ENCODE measurements at places on chromosomes 3 and 15.

- DNase-seq: no peak
Observed at GRCh38 chr3:44596621-44597020, 11.9 kb downstream of the ZNF660 start.

DNA sequence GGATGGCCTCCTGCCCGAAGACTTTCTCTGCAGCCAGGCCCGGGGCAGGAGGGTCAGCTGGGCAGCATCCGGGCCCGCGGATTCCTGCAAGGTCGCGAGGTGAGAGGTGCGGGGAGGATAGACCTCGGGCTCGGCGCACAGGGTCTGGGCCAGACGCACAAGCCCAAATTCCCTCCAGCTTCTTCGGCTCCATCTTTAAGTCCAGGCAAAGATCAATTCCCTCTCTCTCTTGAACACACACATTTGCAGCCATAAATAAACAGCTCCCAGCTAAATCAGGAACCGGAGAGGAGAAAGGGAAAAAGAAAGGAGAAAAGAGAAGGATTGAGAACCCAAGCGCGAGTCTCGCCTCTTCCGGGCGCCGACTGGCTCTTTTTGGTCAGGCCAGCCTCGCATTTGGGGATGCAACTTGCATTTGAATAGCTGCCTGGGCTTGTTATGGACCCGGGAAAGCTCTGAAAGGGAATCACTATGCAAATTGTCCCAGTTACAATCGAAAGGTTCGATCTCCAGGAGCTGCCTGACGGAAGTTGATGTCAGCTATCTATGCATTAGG is 14.5 kb upstream of the ONECUT1 start:
- DNase-seq: no peak

GRCh38 chr3:30302027-30302426 is 304.4 kb upstream of the TGFBR2 start:
- no peak for DNase-seq

DNA sequence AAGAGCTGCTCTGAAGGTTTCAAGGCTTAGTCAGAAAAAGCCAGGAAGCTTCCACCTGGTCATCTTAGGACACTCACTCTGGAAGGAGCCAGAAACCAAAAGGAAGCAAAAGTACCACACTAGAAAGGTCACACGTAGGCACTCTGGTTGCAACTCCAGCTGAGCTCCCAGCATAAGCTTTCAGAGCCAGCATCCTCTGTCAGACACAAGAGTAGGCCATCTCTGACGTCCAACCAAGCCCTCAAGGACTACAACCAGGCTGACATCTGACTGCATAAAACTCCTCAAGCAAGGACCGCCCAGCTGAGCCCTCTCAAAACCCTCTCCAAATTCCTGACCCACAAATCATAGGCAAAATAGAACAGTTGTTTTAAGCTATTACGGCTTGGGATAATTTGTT is 12.8 kb downstream of the SH3BP5 start:
- DNase-seq: no peak

DNA sequence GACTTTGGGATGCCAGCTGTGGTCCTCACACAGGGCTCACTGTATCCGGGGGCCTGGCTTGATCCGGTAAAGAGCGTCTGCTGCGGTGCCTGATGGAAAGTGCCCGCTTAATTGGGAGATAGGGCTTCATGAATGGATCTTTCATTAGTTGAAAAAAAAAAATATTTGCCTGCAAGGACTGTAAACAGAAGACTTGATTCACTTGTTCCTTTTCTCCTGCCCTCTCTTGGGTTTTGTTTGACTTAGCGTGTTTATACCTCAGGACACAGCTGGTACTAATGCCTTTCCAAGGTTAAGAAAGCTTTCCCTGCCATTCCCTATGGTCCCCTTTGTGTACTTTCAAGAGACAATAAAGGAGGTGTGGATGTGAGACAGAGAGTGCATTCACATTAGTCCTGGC is 493.3 kb downstream of the LPP start:
- DNase-seq: no peak

DNA sequence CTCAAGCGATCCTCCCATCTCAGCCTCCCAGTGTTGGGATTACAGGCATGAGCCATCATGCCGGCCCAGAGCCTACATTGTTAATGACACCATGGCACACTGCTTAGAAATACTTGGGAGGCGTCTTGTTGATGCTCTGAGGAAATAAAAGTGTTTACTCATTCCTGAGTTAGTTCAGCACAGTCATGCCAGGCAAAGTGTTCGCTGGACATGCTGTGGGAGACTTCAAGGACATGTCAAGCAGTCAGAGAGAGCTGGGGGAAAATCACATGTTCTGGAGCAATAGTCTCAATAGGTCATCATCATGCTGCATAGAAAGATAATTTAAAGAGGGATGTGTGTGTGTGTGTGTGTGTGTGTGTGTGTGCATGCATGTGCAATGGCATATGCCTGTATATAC is 37.5 kb downstream of the TTC23 start:
- DNase-seq: no peak

GRCh38 chr3:45224824-45225464 is 1.1 kb downstream of the TMEM158 start:
- peak; percentile 39 for DNase-seq

- no peak for DNase-seq
Observed at GRCh38 chr3:160437083-160437455, 12.5 kb downstream of the TRIM59 start.

- DNase-seq: no peak
Observed at GRCh38 chr3:32813180-32813579, 4.6 kb upstream of the TRIM71 start.

DNA sequence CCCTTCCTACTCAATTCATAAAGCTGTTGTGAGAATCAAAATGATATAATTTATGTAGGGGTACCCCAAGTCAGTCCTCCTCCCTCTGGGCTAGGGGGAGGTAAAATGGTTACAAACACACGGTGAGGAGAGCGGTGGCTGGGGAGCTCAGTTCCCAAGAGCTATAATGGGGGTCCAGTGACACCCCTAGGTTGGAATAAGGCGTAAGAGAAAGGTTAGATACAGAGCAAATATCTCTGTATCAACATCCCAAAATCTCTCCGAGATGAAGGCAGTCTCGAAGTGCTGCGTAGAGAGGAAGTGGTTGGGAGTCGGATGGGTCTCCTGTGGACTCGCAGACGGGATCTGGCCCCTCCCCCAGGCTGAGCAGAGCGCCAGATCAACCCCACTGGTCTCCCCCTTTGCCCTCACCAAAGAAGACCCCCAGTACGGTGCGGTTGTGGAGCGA is 1.8 kb downstream of the DUOX2 start:
- DNase-seq: peak; percentile 13

- DNase-seq: no peak
Observed at GRCh38 chr15:31079519-31079918, 22.0 kb downstream of the TRPM1 start.

- no peak for DNase-seq
Observed at GRCh38 chr15:97708252-97708651, 252.3 kb upstream of the ARRDC4 start.

DNA sequence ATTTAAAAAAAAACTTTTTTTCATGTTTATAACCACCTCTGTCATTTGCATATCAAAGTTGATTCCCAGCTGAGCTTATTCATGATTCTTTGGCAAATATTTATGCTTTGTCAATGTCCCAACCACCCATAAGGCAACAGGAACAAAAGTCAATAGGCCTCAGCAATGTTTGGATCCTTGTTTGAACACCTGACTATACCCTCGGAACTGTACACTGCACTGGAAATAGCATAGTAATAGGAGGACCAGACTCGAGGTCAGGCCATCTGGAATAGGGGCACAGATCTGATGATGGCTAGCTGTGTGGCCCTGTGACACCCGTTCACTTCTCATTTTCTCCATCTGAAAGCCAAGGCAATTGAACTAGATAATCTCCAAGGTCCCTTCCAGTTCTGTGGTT is 301.7 kb upstream of the ATP11B start:
- DNase-seq: no peak

DNA sequence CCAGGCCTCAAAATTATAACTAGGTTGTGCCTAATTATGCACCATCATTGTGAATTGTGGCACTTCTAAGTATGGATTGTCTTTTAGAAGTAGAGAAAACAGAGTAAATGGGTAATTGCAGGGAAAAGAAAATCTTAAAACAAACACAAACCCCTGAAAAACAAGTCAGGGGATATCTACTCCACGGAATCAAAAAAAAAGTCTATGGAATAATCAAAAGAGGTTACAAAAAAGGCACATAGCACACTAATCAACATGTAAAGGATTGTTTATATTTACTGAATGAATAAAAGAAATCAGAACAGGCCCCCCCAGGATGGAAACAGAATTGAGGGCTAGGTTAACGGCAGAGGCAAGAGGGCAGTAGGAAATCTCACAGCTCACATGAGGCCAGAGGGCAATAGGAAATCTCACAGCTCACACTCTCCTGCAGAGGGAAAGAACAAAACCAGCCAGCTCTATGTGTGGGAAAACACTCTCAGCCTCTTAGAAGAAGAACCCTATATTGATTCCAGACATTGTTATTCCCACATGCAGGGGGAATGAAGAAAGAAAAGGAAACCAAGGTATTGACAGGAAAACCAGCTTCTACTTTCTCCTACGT is 72.7 kb upstream of the FNDC3B start:
- DNase-seq: no peak

- no peak for DNase-seq
Observed at GRCh38 chr15:74278207-74278606, 42.1 kb downstream of the CCDC33 start.

GRCh38 chr3:114005481-114005880 is 50.8 kb downstream of the CCDC191 start:
- DNase-seq: no peak

GRCh38 chr3:39960515-39961191 is 151.2 kb downstream of the MYRIP start:
- no peak for DNase-seq

- DNase-seq: no peak
Observed at GRCh38 chr3:105606016-105606415, 239.3 kb downstream of the ALCAM start.

GRCh38 chr3:187798126-187798525 is 52.9 kb upstream of the BCL6 start:
- no peak for DNase-seq

DNA sequence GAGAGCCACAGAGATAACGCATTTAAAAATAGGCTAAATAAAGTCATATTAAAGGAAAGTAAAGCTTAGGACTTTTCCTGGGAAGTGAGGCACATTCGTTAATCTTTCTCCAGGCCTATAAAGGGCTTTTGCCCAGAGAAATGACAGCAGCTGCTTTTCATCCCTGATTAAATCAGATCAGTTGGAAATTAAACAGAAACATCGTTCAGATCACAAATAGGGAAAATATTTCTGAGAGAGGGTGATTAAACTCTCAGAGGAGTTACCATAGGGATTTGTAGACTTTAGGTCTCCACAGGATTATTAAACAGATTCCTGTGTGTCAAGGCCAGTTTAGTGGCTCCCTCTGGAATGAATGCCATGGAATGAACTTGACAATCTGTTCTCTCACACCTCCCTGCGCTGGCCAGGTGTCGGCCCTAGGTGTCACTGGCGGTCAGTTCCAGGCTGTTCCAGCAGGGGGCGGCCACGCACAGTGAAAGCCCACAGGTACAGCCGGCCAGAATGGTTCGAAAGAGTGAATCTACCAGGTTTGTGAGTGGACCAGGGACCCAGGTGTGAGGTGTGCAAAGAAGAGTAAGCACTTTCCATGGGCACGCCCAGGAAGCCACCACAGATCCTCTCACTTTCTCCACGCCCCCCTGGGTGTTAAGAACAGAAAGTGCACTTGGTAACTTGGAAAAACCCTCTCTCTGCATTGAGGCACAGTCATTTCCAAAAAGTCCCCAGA is 253.0 kb upstream of the RASGRP1 start:
- DNase-seq: peak; percentile 88

DNA sequence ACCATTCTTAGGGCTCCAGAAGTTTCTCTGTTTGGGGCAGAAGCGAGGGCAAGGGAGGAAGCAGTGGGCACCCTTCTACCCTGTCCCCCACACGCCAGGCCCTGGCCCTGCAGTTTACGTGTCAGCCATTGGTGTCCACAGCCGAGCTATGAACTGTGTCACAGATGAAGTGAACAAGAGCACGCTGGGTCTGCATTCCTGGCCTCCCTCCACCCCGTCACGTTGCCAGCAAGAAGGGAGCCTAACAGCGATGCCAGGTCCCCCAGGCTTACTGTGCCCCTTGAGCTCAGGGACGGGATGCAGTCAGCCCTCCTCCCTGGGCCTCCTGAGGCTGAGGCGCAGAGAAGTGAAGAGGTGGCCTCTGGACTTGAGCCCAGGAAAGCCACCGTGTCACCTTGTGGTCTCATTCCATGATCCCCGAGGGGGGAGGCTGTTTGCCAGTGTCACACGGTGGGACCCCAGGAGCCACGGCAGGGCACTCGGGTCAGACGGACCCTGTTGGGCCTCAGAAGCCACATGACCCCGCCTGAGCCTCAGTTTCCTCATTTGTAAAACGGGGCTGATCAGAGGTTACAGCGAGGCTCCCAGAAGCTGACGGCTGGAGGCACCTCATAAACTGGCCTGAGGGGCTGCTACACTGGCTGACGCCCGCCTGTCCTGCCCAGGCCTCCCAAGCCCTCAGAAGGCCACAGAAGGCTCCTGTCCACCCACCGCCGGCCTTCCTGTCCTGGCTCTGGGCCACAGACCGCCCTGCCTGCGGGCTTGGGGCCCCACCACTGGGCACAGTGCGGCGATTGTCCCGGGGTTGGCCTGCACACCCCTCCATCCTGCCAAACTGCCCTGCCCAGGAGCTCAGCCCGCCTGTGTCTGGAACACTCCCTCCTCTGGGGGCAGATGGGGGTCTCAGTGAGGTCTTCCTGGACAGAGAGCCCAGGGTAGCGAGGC is 18.6 kb downstream of the IQSEC1 start:
- no peak for DNase-seq

- DNase-seq: no peak
Observed at GRCh38 chr3:172627057-172627809, 83.6 kb downstream of the NCEH1 start.

GRCh38 chr15:39327005-39327730 is 253.7 kb upstream of the THBS1 start:
- DNase-seq: no peak

GRCh38 chr3:52704611-52705437 is 767 bp downstream of the GLT8D1 start:
- DNase-seq: peak; percentile 23

GRCh38 chr3:61729038-61729634 is 167.8 kb downstream of the PTPRG start:
- DNase-seq: no peak

DNA sequence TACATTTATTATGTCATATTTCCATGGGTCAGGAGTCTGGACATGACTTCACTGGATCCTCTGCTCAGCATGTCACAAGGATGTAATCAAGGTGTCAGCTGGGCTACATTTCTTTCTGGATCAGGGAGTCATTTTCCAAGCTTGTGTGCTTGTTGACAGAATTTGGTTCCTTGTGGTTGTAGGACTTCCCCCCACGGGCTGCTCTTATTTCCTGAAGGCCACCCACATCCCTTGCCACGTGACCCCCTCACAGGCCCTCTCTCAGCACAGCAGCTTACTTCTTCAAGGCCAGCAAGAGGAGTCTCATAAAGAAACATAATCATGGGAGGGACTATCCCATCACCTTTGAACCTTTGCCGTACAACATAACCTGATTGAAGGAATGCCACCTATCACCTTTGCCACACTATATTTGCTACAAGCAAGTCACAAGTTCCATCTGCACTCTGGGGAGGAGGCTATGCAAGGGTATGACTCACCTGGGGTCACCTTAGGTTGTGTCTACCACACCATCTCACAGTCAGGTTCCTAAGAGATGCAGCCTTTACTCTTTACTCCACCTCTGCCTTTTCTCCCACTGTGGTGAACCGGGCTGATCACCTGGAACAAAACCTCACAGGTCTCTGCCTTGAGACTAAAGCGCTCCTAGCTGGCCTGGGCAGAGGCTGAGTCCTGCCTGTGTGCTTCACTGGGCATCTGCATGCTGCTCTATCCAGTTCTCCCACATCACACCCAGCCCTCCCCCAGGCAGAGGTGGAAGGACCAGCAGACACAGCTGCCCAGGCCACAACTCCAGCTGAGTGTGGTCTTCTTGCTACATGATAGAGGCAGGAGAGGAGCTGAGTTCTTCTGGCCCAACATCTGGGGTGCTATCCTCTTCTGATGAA is 13.5 kb downstream of the RAB6B start:
- no peak for DNase-seq

All from activated CD4-positive, alpha-beta T cell treated with anti-CD3 and anti-CD28 coated beads, Interleukin-2, amount 50 U/mL, for 48 hours (primary cell).